NCI-H1417 (cell line): ENCODE measurements at places on chromosomes 7 and 10.

GRCh38 chr7:158950914-158951635 lies 94.7 kb downstream of the DYNC2I1 start:
- DNase-seq, result no peak

GRCh38 chr7:11175371-11175770 lies 201.7 kb downstream of the PHF14 start:
- no peak for DNase-seq

- DNase-seq, result no peak
Observed at GRCh38 chr7:41466760-41467384, 236.0 kb downstream of the INHBA start.

DNA sequence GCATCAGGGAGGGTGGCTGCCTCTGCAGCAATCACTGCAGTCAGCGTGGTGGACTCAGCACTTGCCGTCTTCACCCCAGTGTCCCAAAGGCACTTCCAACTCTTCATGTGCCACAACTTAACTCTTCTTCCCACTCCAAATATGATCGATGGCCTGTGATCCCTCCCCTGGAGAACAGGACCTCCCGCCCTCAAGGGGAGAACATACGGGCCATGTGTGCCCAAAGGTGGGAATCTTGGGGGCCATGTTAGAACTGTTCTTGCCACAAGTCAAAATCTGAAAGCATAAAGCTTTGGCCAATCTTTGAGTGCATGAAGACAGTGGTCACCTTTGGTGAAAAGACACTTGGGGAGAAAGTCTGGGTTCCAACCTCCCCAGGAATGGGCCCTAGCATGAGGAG lies 368.5 kb upstream of the MGMT start:
- DNase-seq, result no peak

DNA sequence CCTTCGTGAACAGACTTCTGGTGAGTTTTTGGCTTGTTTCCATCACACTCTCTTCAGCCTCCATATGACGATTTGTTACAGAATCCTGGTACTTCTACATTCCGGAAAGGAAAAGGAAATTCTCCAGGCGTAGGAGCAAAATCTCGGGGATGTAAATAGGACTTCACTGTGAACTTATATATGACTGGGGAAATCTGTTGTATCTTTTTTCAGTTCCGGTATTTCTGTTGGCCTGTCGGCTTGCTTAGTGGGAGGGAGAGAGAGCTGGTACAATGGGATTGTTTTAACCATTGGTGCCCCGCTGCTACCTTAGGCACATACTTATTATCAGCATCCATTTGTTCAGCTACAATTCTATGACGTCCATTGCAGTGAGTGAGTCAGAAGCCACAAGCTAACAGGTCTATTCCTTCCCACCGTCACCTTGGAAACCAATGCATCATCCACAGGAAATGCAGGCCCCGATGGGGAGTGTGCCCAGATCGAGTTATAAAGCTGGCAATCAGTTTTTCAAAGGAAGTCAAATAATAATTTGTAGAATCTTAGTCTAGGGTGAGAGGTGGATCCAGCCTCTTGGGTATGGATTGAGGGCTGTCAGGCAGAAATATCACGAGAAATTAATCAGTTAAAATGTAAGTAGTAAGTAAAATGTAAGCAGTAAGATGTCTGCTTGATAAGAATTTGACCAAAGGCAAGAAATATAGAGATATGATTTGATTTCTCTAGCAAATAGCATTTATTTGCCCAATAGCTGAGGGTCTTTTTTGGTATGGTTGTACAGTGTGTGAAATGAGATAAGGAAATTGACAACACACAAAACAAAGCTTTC lies 92.0 kb upstream of the MKLN1 start:
- peak; percentile 77 for DNase-seq
